Anterior cingulate cortex (tissue), 58 donors: ENCODE measurements at places on chromosomes 1 and 21.

DNA sequence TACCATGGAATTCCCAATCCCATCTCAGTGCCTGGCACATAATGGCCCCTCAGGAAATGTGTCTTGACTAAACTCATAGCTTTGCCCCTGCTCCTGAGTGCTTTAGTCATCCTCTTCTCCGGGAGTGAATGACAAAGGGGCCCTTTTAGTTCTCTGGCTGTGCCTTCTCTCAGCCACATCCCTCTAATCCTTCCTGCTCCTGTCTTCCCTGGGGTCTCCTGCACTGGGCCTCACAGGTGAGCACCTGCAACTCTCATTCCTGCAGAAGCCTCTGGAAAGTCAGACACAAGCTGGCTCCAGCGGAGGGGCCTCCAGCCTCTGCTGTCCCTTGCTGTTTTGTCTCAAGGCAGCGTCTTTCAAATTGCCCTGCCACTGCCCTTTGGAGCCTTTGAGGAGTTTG, 14.0 kb upstream of the ETV3L start:
- DNase-seq = no peak

- no peak for DNase-seq
Measured at GRCh38 chr21:38756746-38757145, 49.0 kb upstream of the ETS2 start.

GRCh38 chr1:84936116-84936810, 43.3 kb upstream of the LPAR3 start:
- no peak for DNase-seq

DNA sequence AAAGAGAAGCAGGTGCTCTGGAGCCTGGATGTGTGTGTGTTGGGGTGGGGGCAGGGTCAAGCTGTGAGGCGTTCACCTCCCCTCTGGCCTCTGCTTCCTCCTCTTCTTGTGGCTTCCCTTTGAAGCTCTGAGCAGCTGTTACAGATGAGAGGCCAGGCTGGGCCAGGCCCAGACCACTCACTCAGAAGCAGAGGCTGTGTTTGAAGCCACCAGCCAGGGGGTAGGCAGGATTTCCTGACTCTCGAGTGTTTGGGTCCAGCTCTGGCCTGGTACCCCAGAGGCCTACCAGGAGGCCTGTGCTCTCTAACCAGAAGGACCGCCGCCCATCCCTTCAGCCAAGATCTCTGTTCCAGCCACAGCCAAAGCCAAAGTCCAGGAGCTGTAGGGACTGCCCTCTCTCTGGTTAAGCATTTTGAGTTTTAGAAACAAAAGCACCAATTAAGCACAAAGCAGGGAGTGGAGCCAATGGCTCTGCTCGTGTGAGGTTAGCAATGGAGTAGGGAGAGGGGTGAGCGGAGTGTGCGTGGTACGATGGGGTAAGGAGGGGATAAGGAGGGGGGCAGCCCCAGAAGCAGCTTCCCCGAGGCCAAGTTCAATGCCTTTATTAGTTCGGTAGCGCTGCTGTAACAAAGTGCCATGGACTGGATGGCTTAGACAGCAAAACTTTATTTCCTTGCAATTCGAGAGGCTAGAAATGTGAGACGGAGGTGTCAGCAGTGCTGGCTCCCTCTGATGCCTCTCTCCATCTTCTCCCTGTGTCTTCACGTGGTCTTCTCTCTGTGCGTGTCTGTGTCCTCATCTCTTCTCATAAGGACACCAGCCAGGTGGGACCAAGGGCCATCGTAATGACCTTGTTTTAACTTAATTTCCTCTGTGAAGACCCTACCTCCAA, 20.5 kb downstream of the RCSD1 start:
- DNase-seq = no peak

- no peak for DNase-seq
Measured at GRCh38 chr1:220186752-220187151, 85.5 kb downstream of the RAB3GAP2 start.

DNA sequence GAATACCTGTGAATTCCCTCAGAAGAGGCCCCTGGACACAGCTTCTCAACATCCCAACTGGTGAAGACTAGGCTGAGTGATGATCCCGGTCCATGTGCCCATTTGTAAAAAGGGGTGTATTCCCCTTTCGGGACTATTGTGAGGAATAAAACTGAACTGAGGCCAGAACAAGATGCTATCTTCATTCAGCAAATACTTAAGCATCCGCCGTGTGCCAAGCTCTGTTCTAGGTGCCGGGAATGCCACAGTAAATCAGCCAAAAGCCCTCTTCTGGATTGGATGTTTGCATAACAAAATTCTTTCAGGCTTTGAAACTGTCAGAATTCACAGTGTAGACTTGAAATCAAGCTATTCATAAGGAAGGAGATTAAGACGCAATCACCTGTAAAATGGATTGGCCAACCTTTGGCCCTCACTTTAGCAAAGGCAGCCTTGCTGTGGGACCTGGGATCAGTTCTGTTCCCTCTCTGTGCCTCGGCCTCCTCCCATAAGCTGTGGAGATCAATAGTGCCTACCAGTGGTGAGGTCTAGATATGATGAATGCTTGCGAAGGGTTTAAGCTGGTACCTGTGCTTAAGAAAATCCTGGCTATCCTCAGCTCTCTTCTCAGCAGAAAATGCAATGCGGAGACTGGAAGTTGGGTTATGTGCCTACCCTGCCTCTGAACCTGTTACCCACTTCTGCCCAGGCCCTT, 1.8 kb downstream of the ALPL start:
- no peak for DNase-seq

GRCh38 chr1:161012420-161012819, 8.5 kb downstream of the F11R start:
- no peak for DNase-seq

DNA sequence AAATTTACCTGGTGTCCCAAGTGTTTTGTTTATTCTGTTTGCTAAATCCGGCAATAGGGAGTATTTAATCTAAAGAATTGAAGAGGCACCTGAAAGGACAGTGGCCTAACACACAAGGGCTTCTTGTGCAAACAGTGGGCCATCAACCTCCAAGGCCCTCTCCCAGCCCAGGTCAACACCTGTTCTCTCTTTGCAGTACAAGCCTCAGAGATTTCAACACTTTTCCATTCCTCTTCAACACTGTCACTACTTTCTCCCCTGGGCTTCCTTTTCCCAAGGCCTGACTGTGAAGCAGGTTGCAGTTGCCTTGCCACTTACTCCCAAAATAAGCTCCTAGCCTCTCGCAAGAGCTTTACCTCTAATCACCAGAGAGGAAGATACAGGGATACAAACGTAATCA, 3.2 kb upstream of the SNAPIN start:
- DNase-seq = no peak

GRCh38 chr1:201122321-201122957, 4.5 kb downstream of the ASCL5 start:
- no peak for DNase-seq

- DNase-seq = no peak
Measured at GRCh38 chr1:26863685-26864077, 732 bp downstream of the SFN start.

DNA sequence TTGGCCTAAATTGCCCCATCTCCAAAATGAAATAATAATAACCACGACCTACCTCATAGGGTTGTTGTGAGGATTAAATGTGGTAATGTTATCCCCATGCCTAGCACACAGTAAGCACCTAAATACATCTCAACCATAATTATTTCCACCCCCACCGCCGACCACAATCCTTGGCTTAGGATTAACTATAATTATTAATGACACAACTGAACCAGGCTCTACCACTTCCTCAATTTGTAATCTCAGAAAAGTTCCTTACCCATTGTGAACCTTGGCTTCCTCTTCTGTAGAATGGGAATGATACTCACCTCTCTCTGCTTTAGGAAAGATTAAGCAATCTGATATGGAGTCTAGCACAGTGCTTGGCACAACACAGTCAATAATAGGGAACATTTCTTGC, 44.3 kb upstream of the TACSTD2 start:
- DNase-seq = no peak

DNA sequence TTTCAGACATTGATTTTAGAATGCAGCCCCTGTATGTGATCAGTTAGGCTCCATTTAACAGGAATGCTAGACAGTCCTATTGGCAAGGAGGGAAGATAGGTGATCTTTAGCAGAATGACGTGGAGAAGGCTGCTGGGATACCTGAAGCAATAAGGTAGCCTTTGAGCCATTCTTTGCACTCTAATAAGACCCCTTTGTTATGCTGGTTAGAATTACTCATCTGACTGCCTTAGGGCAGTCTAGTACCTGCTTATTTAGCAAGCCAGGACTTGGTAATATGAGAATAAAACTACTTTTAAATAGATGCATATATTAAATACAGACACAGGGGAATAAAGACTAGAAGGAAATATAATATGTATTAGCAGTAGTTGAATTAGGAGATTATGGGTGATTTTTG, 29.1 kb downstream of the NGF start:
- DNase-seq = no peak

DNA sequence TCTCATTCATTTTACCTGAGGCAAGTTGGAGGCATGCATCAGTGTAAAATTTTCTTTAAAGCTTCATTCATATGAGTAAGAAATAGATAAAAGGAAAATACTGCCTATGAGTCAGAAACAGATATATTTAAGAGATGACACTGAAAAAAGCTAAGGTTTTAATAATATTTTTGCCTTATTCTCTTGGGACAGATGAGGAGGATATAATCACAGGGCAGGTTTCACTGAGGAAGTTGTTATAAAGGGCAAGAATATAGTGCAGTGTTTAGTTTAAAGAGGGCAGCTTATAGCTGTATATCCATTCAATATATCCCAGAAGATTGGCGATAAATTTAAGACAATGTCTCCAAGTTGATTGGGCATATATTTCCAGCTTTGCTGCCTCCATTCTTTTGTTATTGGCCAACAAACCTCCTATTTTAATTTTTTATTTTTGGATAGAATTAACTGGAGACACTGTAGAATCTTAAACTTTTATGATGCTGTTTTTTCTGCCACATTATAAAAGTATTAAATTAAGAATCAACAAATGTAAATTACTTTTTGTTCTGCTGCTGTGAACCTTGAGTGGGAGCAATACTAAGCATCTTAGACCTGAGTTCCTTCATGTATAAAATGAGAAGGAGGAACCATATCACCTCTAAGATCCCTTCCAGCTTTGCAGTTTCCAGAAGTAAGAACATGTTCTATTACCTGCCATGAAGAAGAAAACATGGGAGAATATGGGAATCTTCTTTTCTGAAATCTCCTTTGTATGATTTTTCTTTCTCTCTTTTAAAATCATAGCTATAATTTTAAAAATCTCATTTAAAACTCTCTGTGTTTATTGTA, 171.6 kb downstream of the S1PR1 start:
- DNase-seq = no peak

DNA sequence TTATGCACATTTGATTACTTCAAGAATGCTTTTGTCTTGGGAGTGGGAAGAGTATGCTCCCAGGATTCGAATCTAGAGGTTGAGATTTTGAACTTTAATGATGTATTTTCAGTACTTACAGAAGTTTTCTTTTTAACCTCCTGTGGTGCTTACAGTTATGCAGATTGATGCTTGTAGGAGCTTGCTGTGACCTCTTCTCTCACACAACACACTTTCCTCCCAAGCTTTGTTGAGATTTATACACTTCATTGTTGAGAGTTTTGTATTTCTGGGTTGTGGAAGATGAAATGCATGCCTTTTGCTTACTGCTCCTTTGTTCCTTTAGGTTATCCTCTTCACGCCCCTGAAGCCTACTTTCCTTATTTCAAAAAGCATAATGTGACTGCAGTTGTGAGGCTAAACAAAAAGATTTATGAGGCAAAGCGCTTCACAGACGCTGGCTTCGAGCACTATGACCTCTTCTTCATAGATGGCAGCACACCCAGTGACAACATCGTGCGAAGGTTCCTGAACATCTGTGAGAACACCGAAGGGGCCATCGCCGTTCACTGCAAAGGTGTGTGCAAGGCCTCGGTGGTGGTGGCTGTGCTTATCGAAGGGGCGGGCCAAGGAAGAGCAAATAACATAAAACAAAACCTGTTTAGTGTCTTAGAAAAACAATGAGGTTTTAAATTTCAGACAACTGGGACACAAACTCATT, 75.5 kb upstream of the GPR88 start:
- DNase-seq = no peak

- DNase-seq = no peak
Measured at GRCh38 chr1:40951943-40952743, 27.4 kb upstream of the CTPS1 start.

- DNase-seq = no peak
Measured at GRCh38 chr1:108886292-108886691, 9.5 kb downstream of the GPSM2 start.

DNA sequence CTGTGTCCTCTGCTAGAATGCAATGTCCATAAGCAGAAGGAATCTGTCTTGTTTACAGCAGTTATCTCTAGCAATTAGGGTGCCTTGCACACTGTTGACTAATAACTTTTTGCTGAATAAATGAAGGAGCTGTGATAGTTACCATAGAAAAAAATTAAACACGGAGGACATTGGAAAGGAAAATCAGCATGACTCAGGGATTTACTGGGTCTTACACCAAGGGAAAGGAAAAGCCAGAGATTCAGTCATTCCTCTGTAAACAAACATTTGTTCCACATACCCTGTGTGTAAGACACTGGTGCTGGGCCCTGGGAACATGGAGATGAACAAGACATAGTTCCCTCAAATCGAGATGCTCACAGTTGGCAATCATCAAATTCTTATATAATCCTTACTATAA, 183.3 kb downstream of the PTGER3 start:
- DNase-seq = no peak

DNA sequence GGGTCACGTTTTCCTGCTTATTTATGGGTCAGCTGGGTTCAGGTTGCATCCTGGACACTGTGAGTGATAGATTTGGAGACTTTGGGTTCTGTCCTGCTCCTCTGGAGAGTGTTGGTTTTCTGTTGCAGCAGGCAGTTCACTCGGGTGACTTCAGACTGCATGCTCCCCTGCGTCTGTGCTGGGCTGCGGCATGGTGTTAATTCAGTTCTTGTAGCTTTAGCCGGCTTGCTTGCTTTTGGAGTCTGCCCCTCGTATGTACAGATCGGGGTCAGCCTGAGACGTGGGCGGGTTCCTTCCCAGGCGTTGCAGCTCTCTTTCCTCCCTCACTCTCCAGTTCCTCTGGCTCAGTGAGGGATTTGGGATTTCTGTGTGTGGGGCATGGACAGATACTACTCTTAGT, 38.0 kb downstream of the PCNT start:
- DNase-seq = no peak

GRCh38 chr1:57443004-57443403, 19.1 kb upstream of the DAB1 start:
- DNase-seq = no peak

- DNase-seq = no peak
Measured at GRCh38 chr1:101728029-101728428, 268.7 kb downstream of the OLFM3 start.

- DNase-seq = no peak
Measured at GRCh38 chr1:207428783-207429182, 25.3 kb upstream of the CR2 start.

GRCh38 chr1:91846007-91846638, 39.8 kb downstream of the TGFBR3 start:
- no peak for DNase-seq

DNA sequence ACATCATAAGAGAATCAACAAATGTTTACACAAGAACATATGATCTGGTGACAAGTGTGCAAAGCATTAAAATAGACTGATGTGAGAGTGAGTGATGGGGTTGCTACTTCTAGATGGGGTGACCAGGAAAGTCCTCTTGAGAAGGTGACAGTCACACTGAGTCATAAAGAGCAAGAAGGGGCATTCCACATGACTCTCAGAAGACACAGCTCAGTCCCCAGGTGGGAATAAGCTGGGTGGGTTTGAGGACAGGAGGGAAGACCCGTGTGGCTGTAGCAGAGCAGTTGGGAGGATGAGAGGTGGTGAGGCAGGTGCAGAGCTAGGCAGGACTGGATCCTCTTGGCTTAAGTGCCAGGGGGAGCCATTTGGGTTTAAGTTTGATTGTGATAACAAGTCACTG, 53.1 kb downstream of the TNR start:
- no peak for DNase-seq
